ENCODE measurements at places on chromosomes 4 and X. TPM values are rescaled to one million over a fixed set of nuclear protein-coding genes. Genes with fewer than 3 reads are reported as not detected.

FDCSP gene
- not detected for total RNA-seq

LNX1 gene
- 10.7 TPM for total RNA-seq

FGF2 gene
- total RNA-seq, result 19.2 TPM

SUPT20HL1 gene
- total RNA-seq, result not detected

GPR143 gene
- not detected for total RNA-seq

GRID2 gene
- 1.6 TPM for total RNA-seq

NPNT gene
- 110 TPM for total RNA-seq

TBC1D9 gene
- total RNA-seq, result 30.0 TPM

CLDN22 gene
- total RNA-seq, result 0.31 TPM

IL2 gene
- total RNA-seq, result not detected

PNMA6A gene
- total RNA-seq, result 2.1 TPM

ARFIP1 gene
- 36.6 TPM for total RNA-seq

PGK1 gene
- total RNA-seq, result 275 TPM

ADH6 gene
- not detected for total RNA-seq

LANCL3 gene
- total RNA-seq, result 0.51 TPM

LRAT gene
- 0.10 TPM for total RNA-seq

MAPK10 gene
- total RNA-seq, result 9.4 TPM
